Activated T-helper 9 cell treated with anti-CD3 and anti-CD28 coated beads, Interleukin-2, amount 50 U/mL, for 16 hours (primary cell): ENCODE measurements at places on chromosomes 13 and 19.
A peak's percentile ranks its signal among the peaks of the same experiment; 100 is the strongest.

DNA sequence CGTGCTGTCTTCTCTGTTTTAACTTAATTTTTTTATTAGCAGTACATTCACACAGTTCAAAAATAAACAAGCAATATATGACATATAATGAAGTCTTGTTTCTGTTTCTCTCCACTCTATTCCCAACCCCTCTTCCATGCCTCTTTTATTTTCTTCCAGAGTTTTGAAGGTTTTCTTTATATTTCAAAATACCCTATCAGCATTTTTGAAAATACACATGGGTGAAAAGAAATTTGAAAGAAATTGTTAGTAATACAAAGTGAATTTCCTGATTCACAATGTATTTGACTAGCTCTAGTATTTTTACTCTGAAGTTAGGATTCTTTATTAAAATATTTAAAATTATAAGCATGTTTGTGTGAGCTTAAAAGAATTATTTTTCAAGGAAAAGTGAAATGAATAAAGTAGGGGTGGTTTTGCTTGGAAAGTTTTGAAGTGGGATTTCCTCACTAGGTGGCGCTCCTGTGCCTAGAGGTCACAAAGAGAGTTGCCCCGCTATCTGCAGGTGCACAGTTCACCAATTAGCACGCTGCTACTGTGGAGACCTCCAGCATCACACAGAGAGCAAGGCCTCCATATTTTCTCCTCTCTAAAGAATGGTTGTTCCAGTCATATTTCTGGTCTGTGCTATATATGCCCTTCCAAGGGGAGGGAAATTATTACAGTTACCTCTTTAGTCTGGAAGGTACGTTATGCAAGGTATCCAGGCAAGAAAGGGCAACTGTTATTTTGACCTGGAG is 37.6 kb downstream of the SOX21 start:
- peak; percentile 1 for DNase-seq

DNA sequence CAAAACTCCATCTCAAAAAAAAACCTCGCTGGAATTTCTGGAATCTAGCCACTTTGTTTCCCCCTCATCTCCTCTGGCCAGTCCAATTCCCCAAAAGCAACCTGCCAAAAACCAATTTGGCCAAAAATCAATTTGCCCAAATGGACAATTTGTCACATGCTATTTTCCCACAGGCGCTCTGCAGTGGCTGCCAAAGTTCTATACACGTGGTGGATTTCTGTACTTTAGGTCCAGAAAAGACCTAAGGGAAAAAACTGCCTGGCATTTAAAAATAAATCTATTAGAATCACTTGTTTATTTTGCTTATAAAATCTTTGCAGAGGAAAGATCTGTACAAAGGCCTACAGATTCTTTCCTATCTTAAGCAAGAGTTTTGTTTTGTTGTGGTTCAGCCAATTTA is 79.4 kb downstream of the MAP4K1 start:
- DNase-seq, result no peak

- no peak for DNase-seq
Measured at GRCh38 chr19:46603752-46604231, 2.7 kb downstream of the CALM3 start.

- DNase-seq, result no peak
Measured at GRCh38 chr19:55454787-55455243, 6.6 kb downstream of the ISOC2 start.

GRCh38 chr19:22331521-22331920 is 45.3 kb downstream of the ZNF729 start:
- no peak for DNase-seq

DNA sequence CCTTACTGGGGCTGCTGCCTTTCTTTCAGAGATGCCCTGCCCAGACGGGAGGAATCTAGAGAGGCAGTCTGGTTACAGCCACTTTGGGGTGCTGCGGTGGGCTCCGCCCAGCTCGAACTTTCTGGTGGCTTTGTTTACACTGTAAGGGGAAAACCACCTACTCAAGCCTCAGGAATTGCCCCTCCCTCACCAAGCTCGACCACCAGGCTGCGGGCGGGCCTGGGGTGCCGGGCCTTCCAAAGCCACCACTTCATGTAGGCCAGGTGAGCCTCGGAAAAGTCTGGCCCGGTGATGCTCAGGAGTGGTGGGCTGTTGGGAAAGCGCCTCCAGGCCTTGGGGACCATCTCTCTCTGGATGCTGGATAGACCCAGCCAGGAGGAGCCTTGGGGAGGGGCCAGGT is 218.6 kb downstream of the MTUS2 start:
- no peak for DNase-seq

GRCh38 chr13:102769679-102770078 is 3.9 kb downstream of the TEX30 start:
- DNase-seq, result no peak

- DNase-seq, result no peak
Measured at GRCh38 chr13:110629735-110630134, 14.4 kb downstream of the NAXD start.

DNA sequence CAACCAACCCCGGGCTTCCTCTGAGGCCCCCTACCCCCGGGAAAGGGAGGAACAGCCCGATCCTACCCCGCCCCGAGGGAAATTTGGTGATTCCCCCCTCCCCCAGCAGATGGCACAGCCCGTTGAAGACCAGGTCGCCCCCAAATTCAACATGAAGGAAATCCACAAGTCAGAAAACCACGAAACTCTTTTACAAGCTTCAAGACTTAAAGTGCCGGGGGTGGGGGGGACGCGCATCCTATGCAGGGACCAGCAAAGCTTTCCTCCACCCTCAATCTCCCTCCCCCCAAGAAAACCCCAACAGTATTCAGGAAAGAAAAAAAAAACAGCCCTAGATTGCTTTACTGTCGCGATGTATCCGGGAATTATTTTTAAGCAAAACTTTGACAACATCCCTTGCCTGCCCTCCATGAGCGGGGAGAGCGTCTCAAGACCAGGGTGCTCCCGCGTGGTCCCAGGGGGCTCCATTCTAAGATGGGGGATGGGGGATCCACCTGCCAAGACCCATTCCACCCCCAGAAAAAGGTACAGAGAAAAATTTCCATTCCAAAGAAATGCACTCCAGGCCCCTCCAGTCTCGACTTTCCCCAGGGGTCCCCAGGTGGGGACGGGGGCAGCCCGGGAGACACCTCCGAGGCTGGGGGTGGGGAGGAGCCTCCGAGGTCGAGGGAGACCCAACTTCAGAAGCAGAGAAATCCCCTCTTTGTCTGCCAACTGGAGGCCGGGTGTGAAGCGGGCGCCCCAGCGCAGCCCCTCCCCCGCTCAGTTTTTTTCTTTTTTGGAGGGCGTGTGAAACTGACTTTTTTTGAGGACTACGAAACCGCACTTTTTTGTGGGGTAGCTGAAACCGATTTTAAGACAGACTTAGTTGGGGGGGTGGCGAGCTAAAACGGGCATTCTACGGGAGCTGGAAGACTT is 1.5 kb downstream of the TCF3 start:
- DNase-seq, result peak; percentile 42

DNA sequence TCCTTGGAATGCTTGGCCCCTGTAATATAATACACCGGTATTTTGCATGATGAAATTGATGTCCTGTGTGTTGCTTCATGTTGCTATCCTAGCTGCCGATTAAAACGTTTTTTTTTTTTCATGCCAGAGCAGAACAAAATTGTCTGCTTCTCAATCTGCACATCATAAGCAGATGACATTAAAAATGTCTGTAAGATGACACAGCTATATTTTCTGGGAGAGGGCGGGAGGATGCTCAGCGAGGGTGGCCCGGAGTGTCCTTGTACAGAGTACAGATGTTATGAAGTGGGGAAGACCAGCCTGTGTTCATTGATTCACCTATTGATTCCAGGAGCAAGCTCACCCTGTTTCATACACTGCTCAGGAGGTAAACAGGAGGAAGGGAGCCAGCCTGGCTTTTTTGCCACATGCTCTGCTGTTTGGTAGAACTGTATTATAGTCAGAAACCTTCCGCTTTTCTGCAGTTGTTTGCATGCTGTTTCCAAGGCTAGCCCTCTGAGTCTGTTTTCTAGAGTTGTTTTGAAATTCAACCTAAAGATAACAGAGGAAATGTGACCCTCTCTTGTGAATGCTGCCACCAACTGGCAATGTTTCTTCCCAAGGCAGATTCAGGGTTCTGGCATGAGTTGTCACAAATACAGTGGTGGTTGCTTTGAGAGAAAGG is 4.7 kb upstream of the IRS2 start:
- DNase-seq, result no peak

DNA sequence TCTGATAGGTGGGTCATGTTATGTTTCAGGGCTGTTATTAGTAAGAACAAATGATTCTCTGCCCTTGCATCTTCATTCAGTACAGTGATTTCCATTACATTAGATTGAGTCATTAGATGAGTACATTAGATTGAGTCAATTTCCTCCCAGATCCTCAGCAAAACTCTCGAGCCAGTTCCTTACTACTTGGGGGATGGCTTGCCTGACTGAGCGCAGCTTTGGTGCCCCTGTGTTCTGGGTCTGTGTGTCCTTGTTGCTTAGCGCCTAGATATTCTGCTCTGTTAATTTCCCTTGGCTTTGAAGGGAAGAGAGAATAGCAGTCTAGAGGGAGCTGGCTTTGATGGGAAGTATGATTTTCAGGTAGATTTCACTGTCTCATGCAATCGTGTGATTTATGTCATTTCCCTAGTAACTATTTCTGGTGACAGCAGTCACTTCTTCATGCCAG is 19.1 kb upstream of the SCEL start:
- DNase-seq, result no peak

- no peak for DNase-seq
Measured at GRCh38 chr13:46830405-46831005, 33.5 kb upstream of the ESD start.

DNA sequence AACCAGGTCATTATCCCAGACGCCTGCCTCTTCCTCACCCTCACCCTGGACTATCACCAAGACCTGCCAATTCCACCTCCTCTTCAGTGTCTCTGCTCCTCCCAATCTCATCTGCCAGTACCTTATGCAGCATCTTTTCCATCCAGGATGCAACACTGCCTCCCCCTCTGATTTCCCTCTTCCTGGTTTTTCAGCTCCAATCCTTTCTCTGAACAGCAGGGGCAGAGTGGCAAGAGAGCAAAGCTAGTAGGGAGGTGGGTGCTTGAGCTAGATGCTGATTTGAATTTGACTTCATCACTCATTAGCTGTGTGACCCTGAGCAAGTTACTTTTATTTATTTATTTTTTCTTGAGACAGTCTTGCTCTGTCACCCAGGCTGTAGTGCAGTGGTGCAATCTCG is 25.6 kb upstream of the CABP5 start:
- no peak for DNase-seq

- no peak for DNase-seq
Measured at GRCh38 chr19:12959481-12959880, 2.5 kb upstream of the GADD45GIP1 start.

GRCh38 chr19:18157465-18158063 is 4.6 kb downstream of the PIK3R2 start:
- no peak for DNase-seq

GRCh38 chr13:44872751-44873150 is 116.5 kb downstream of the NUFIP1 start:
- no peak for DNase-seq

GRCh38 chr19:3766520-3766919 is 4.0 kb downstream of the MRPL54 start:
- no peak for DNase-seq

DNA sequence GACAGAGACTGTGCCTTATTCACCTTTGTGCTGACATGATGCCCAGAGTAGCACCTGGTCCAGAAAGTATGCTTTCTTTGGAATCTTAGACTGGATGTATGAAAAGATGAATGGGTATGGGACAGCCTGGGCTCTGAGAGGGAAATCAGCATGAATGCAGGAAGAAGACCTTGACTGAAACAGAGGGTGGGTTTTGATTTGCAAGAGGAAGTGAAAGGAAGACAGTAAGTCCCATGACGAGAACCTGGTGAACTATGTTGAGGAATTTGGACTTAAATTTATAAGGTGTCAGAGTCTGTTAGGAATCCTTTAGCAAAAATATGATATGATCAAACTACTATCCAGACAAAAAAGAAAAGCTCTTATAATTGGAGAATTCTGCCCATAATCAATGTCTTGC is 301.9 kb downstream of the SPRY2 start:
- DNase-seq, result no peak

DNA sequence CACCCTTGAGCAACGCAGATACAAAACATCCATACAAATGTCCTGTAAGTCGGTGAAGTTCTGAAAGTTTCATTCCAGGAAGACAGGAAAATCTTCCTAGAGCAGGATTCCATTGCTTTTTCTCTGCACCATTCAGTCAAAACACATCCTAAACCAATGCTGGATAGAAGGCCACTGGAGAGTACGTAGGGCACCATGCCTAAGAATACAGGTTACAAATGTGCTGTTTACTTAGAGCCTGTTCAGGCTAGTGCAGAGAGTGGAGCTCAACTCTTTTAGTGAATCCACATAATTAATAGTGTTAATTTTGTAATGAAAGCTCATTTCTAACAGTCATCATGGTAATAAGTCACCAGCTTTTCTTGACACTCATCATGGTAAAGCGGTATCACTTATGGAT is 187.6 kb downstream of the NHLRC3 start:
- DNase-seq, result no peak

- no peak for DNase-seq
Measured at GRCh38 chr19:46489445-46490272, 6.0 kb downstream of the PNMA8B start.

DNA sequence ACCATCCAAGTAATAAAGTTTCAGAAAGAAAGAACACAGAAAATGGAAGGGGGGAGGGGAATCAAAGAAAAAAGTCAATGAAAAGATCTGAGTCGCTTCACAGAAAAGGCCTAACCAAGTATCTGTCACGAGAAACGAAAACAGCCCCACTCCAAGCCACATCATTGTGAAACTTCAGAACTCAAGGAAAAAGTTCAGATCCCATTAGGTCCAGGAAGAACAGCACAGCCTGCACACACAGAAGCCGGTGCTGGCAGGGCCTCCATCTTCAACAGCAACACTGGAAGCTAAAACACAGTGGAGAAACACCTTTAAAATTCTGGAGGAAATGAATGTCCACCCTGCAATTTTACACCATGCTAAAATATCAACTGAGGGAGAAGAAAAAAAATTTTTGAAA is 8.0 kb downstream of the STK24 start:
- no peak for DNase-seq

GRCh38 chr13:43388282-43389034 is 365.1 kb downstream of the DNAJC15 start:
- DNase-seq, result no peak
